Activated naive CD8-positive, alpha-beta T cell treated with anti-CD3 and anti-CD28 coated beads for 36 hours (primary cell): ENCODE measurements at places on chromosomes 5 and 9.

GRCh38 chr9:14314929-14315874 is 1.3 kb upstream of the NFIB start:
- peak; percentile 6 for DNase-seq

DNA sequence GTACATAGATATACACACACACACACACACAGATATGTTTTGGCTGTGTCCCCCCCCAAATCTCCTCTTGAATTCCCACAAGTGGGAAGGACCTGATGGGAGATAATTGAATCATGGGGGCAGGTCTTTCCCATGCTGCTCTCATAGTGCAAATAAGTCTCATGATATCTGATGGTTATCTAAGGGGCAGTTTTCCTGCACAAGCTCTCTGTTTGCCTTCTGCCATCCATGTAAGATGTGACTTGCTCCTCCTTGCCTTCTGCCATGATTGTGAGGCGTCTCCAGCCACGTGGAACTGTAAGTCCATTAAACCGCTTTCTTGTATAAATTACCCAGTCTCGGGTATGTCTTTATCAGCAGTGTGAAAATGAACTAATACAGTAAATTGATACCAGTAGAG is 15.9 kb upstream of the ALDOB start:
- DNase-seq = no peak

GRCh38 chr5:10552183-10553143 is 11.4 kb upstream of the ANKRD33B start:
- no peak for DNase-seq

GRCh38 chr5:757346-757930 is 27.1 kb downstream of the ZDHHC11B start:
- no peak for DNase-seq

DNA sequence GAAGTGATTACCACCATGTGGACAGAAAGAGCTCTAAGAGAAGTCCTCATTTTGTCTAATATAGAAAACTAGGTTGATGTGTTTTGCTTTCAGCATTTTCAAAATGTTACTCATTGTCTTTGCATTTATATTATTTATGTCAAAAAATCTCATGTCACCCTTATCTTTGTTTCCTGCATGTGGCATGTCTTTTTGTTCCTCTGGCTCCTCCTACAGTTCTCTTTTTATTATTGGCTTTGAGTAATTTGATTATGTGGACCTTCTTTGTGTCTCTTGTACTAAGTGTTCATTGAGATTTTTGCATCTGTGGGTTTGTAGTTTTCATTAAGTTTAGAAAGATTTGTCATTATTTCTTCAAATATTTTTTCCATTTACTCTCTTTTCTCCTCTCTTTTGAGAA is 58.8 kb downstream of the GNG10 start:
- DNase-seq = no peak

GRCh38 chr5:116144103-116144502 is 59.3 kb downstream of the COMMD10 start:
- no peak for DNase-seq

- no peak for DNase-seq
These were observed 384.2 kb downstream of the TAF11L14 start for GRCh38 chr5:18018472-18018871.

DNA sequence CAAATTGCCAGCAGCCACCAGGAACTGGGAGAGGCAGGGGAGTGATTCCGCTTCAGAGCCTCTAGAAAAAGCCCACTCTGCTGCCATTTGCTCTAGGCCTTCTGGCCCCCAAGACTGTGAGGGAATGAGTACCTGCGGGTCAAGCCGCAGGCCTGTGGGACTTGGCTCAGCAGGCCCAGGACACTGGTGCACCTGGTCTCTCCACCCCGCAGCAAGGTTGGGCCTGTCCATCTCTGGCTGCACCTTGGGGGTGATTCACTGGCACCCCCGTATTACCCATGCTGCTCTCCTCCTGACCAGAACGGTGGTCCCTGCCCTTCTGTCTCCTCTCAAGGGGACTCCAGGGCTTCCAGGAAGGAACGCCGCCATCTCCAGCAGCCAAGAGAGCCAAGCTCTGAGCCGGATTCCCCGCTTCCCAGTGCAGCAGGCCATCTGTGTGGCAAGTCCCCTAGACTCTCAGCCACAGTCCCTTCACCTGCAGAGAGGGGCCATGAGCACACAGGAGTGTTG is 78.4 kb upstream of the OLFM1 start:
- DNase-seq = no peak

- DNase-seq = no peak
These were observed 101.7 kb upstream of the SPOCK1 start for GRCh38 chr5:137600721-137601360.

- no peak for DNase-seq
These were observed 30.2 kb downstream of the MLANA start for GRCh38 chr9:5920860-5921328.

GRCh38 chr9:5263351-5264218 is 32.4 kb downstream of the INSL4 start:
- no peak for DNase-seq

DNA sequence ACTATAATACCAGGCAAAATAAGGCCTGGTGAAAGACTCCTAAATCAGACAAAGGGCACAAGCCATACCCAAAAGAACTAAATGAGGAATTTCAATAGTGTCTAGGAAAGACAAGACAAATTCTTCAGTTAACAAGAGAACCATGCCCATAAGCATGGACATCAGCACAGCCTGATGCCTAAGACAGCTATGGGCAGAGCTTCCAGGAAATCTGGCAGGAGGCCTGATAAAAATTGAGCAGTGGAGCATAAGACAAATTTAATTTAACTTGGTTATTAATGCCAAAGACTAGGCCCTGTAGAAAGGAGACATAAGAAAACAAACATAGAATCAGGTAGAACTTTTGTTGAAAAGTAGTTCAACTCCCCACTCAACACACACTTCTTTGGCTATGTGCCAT is 17.3 kb downstream of the KLHL3 start:
- no peak for DNase-seq

- DNase-seq = no peak
These were observed 253.8 kb downstream of the FBXL7 start for GRCh38 chr5:15753752-15754151.

GRCh38 chr9:137085920-137086530 is 760 bp upstream of the MAN1B1 start:
- DNase-seq = peak; percentile 44

GRCh38 chr9:116580853-116581252 is 106.3 kb upstream of the TRIM32 start:
- DNase-seq = no peak

DNA sequence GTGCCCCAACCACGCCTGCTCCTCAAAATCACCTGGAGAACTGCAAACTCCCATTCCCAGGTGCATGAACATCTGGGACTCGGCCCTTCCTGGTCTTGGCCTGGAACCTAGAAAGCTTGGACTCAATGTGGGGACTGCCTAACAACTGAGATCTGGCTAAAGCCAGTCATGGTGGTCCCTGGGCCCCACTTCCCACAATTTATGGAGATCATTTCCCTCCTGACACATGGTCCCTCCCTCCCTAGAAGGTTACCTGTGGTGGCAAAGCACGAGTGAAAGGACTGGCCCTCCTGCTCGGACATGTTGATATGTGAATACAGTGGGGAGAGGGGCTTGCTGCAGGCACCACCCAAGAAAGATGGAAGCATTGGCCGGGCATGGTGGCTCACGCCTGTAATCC is 18.8 kb downstream of the BICD2 start:
- DNase-seq = no peak

DNA sequence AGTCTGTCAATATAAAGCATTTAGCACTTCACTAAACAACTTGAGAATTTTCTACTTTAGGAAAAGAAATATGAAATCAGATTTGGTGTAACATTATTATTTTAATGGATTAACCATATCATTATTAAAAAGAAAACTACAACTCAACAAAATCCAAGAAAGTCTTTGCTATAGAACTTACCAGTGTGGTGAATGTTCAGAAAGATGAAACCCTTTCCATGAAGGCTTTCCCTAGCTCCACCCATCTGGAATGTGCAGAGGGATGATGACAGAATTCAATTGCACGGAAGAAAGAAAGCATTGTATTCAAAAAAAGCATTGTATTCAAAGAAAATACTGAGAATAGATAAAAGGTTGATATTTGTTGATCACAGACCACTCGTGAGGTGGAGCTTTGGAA is 328.6 kb upstream of the NUDT12 start:
- DNase-seq = no peak

GRCh38 chr5:42949348-42950115 is 90.6 kb downstream of the ANXA2R start:
- peak; percentile 67 for DNase-seq

DNA sequence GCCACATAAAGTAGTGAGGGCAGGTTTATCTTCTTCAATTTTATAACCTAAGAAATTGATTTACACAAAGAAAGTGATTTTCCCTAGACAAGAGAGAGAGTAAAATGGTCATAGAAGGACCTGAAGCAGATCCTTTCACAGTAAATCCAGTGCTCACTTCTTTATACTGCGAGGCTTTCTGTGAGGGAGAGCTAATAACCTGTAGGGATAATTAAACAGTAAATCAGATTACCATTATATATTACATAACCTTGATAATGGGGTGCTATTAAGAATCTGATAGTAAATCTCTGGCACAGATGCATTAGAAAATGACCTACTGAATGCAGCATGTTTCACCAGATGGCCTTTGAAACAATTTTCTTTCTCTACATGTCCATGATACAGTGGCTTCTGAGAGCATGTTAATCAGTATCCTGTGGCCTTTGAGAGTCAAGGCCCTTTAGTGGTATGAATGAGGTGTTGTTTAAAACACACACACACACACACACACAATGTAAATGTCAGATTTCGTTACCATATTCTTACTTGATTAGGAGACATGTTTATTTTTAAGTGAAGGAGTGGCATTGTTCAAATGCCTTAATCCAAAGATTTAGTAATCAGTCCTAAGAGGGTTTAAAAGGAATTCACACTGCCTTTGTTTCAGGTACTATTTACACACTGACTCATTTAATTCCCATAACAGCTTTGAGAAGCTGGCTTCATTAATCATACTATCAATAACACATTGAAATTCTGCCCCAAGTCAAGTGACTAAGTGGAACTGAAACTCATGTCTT is 124.7 kb downstream of the ALDH1A1 start:
- no peak for DNase-seq

- DNase-seq = peak; percentile 40
These were observed 373.3 kb upstream of the SEMA6A start for GRCh38 chr5:116947691-116948528.
